ENCODE measurements at places on chromosomes 7 and 10. TPM values are rescaled to one million over a fixed set of nuclear protein-coding genes. Genes with fewer than 3 reads are reported as not detected.

- H3K27me3 ChIP-seq, result no peaks in the 10 kb centered on the region
- no peaks in the 10 kb centered on the region for H3K36me3 ChIP-seq
- no peak for DNase-seq
- no peaks in the 10 kb centered on the region for H3K4me1 ChIP-seq
- no peak overlapping the region for H3K27ac ChIP-seq
- no peak overlapping the region for H3K4me3 ChIP-seq
Observed at GRCh38 chr10:28906415-28906814, 229.1 kb downstream of the BAMBI start.

GRCh38 chr7:74258639-74259038 is 4.4 kb upstream of the RFC2 start:
- no peak overlapping the region for H3K27ac ChIP-seq
- DNase-seq, result no peak
- H3K36me3 ChIP-seq, result no peaks in the 10 kb centered on the region
- H3K4me3 ChIP-seq, result no peak overlapping the region

- no peak for DNase-seq
- H3K27ac ChIP-seq, result no peak overlapping the region
- no peaks in the 10 kb centered on the region for H3K27me3 ChIP-seq
- peaks cover 10% of the 10 kb centered on the region for H3K4me1 ChIP-seq
- H3K36me3 ChIP-seq, result no peaks in the 10 kb centered on the region
- H3K4me3 ChIP-seq, result no peak overlapping the region
Observed at GRCh38 chr10:69669409-69669808, 39.4 kb downstream of the FAM241B start.

DNA sequence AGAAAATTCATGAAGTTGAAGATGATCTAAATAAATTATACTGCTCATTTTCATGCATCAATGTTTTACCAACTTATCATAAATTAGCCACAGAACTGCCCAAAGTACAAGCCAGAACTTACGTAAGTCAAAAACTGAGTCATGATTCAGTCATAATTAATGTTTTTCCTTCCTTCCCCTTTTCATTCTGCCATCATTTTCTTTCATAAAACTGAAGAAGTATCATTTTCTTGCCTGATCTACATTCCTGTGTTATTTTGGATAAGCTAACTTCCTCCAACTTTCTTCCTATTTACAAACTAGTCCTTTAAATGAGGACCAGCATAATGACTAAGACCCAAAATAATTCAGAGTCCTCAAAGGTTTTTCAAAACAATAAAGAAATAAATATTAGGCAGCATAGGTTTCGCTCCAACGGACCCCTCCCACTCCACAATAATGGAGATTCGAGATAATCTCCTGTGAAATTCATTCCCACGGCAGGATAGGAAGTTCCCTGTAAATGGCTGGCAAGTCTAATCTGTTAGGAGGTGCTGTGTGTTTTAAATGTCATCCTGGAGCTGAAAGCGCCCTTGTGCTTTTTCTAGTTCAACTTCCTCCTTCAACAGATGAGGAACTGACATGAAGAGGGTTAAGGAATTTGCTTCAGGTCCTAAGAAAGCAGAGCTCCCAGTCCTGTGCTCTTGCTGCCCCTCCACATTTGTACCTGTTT is 218.9 kb downstream of the DOCK4 start:
- H3K27ac ChIP-seq, result no peak overlapping the region
- H3K27me3 ChIP-seq, result no peaks in the 10 kb centered on the region
- no peak overlapping the region for H3K4me3 ChIP-seq

GRCh38 chr7:76333511-76334101 is 25.2 kb downstream of the YWHAG start:
- no peak overlapping the region for H3K4me3 ChIP-seq
- DNase-seq, result peak; percentile 31
- peak overlapping the region; percentile 51 for H3K27ac ChIP-seq
- H3K4me1 ChIP-seq, result peaks cover 12% of the 10 kb centered on the region
- no peaks in the 10 kb centered on the region for H3K27me3 ChIP-seq

The ASB10 gene
- total RNA-seq, result not detected

The MACC1 gene
- 9.3 TPM for total RNA-seq

The HTRA1 gene
- total RNA-seq, result 10.4 TPM

GRCh38 chr10:113267619-113268562 is 285.0 kb upstream of the HABP2 start:
- DNase-seq, result no peak
- H3K4me3 ChIP-seq, result no peak overlapping the region
- no peaks in the 10 kb centered on the region for H3K4me1 ChIP-seq
- H3K27ac ChIP-seq, result no peak overlapping the region
- no peaks in the 10 kb centered on the region for H3K27me3 ChIP-seq
- no peaks in the 10 kb centered on the region for H3K36me3 ChIP-seq

The SFTPA1 gene
- 1.1 TPM for total RNA-seq

DNA sequence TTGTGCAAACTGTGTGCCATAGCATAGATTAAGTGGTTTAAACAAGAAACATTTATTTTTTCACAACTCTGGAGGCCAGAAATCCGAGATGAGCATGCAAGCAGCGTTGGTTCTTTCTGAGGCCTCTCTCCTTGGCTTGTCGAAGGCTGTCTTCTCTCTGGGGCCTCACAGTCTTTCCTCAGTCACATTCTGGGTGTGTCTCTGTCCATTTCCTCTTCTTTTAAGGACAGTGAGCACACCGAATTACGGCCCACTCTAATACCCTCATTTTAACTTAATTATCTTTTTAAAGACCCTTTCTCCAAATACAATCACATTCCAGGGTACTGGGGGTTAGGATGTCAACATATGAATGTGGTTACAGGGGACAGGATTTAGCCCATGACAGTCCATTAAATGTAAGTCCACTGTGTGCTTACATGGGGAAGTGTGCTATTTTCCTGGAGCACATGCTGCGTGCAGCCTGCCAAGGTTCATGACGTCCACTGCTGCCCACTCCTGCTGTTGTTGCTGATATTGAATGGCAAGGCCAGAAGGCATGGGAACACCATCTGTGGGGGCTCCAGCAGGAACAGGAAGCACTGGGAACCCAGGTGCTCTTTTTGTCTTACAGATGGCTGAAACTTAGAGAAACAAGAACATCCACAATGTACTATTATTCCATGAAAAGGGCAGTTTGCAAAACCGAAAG is 365.5 kb downstream of the GALNT17 start:
- H3K27ac ChIP-seq, result no peak overlapping the region
- DNase-seq, result no peak
- no peaks in the 10 kb centered on the region for H3K36me3 ChIP-seq
- no peaks in the 10 kb centered on the region for H3K4me1 ChIP-seq
- H3K27me3 ChIP-seq, result no peaks in the 10 kb centered on the region
- H3K4me3 ChIP-seq, result no peak overlapping the region

DNA sequence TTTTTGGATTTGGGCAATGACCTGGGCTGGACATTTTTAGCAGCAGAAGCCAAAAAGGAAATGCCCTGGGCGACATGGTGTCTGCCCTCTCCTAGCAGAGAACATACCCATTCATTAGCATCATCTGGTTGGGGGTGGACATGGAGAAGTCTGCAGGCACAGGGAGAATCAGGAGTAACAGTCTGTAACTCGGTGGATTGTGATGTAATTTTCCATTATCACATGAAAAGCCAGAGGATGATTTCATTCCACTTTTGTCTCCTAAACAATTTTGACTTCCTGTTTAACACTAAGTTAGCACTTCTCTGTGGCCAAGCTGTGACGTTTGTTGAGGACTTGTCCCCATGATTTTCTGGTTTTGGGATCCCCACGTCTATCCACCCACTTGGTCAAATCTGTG is 153.8 kb upstream of the HABP2 start:
- DNase-seq, result no peak
- H3K4me3 ChIP-seq, result no peak overlapping the region
- no peaks in the 10 kb centered on the region for H3K27me3 ChIP-seq
- H3K4me1 ChIP-seq, result no peaks in the 10 kb centered on the region

The MRLN gene
- total RNA-seq, result not detected

DNA sequence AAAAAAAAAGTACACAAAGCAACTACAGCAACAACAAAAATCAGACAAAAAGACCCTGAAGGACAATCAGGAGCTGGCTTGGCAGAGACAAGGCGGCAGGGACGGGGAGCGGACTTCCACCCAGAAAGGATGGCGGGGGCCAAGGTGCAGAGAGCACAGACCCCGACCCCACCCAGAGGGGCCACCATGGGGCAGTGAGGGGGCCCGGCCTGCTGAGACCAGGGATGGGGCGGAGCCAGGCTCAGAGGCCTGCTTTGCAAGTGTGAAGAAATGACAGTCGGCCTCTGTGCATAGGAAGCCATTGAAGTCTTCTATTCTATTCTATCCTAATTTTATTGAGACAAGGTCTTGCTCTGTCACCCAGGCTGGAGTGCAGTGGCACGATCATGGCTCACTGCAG is 82.0 kb downstream of the ELFN1 start:
- H3K36me3 ChIP-seq, result no peaks in the 10 kb centered on the region
- no peaks in the 10 kb centered on the region for H3K27me3 ChIP-seq
- DNase-seq, result no peak
- H3K4me3 ChIP-seq, result no peak overlapping the region
- no peaks in the 10 kb centered on the region for H3K4me1 ChIP-seq

The ADCK2 gene
- 11.1 TPM for total RNA-seq

The RP9 gene
- total RNA-seq, result 5.5 TPM

- DNase-seq, result no peak
- no peak overlapping the region for H3K4me3 ChIP-seq
- H3K27me3 ChIP-seq, result no peaks in the 10 kb centered on the region
Observed at GRCh38 chr10:61211468-61211867, 241.7 kb downstream of the TMEM26 start.
